Stimulated activated CD4-positive, alpha-beta T cell treated with anti-CD3 and anti-CD28 coated beads, Interleukin-1b, Interleukin-23, amount 100 ng/mL, for 48 hours (primary cell): ENCODE measurements at places on chromosomes 2 and 18.

- no peak for DNase-seq
Observed at GRCh38 chr2:155266109-155266508, 567.6 kb downstream of the KCNJ3 start.

- no peak for DNase-seq
Observed at GRCh38 chr2:221426929-221427328, 145.2 kb downstream of the EPHA4 start.

DNA sequence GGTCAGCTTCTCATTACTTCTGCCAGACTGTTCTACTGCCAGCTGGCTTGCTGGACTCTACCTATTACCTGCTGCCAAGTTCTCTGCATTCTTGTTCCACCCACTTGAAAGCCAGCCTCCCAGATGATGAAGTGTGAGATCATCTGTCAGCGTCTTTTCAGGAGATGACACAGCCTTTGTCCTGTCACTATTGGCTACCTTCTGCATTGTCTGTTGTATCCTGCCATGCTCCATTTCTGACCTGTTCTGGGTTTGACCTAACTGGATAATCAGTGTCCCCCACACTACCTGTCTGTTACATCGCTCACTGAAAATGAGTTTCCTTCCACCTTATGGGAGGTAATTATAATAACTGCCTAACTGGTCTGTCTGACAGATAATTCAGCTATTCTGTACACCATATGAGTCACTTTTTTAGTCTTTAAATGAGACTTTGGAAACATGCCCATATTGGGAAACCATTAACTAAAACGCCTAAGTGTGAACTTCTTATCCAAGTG, 520.6 kb downstream of the METTL4 start:
- no peak for DNase-seq

DNA sequence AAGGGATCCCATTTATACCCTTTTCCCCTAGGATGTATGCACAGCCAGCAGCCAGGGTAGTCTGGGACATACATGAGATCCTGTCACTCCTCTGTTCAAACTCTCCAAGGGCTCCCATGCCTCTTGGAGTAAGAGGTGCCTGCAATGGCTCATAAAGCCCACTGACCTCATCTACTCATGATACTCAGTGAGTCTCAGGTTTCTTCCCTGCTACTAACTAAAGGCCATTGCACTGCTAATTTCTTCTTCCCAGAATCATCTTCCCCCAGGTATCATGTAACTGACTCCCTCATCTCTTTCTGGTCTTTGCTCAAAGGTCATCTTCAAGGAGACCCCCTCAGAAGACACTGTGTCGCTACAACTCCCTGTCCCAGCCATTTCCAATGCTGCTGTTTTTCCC, 68.2 kb downstream of the CCBE1 start:
- DNase-seq, result no peak

DNA sequence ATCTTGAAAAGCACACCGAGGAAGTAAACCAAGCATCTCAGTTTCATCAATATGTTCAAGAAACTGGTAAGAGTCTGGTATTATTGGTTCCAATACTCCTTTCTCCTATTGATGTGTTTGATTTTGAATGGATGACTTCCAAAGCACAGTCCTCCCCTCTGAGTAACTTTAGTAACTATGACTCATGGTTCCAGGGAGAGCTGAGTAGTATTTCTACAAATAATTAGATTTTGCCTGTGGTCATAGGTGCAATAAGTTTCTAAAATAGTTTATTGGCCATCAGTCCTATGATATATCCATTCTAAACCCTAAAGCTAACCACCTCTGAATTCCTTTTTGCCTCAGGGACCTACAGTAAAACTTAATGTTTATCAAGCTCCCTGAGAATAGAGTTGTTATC, 352.4 kb downstream of the XIRP2 start:
- DNase-seq, result no peak

DNA sequence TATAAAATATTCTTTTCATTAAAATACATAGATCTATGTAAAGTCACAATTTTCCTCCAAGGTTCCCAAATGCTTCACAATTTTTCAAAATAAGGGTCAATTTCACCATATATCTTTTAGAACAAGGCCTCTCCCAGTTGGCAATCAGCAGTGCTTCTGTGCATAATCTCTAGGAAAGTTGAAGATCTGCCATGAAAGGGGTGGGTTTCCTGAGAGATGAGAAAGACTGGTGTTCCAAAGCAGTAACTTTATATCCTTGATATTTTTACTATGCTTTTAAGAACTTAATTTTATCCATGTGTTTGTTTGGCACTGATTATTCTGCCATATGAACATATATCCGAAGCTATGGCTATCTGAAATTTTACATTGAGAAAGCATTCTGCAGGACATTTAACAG, 199.4 kb upstream of the CYP26B1 start:
- DNase-seq, result no peak

GRCh38 chr18:74114116-74114515, 33.5 kb downstream of the FBXO15 start:
- no peak for DNase-seq

- DNase-seq, result no peak
Observed at GRCh38 chr2:240672701-240673190, 9.9 kb downstream of the AQP12B start.

DNA sequence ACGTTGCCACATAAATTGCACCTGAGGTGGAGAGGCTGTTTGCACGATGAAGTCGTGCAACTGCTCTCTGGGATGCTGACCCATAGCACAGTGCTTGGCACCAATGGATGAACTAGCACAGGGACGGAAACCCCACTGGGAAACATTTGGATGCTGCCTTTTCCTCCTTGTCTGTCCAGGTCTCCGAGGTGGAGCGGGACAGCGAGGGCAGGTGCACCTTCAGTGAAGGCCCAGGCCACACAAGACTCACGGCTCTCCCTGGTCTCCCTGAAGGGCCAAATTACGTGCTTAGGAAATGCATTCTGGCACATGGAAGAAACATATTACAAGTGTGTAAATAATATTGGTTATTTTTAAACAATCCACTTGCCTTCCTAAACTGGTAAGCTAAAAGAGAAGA, 70.3 kb downstream of the TPO start:
- no peak for DNase-seq
